ENCODE measurements at places on chromosomes 11 and 22.

GRCh38 chr11:4181782-4182721 is 87.5 kb downstream of the RRM1 start:
- no peak for DNase-seq

GRCh38 chr11:125164422-125165110 is at the start of gene PKNOX2:
TSS of gene PKNOX2 (plus strand) at chr11:125164751. CDS start at chr11:125351306, 186,555 bp downstream.
- DNase-seq = peak; percentile 66

- peak; percentile 10 for DNase-seq
Measured at GRCh38 chr11:9385327-9385899, 961 bp downstream of the IPO7 start.

DNA sequence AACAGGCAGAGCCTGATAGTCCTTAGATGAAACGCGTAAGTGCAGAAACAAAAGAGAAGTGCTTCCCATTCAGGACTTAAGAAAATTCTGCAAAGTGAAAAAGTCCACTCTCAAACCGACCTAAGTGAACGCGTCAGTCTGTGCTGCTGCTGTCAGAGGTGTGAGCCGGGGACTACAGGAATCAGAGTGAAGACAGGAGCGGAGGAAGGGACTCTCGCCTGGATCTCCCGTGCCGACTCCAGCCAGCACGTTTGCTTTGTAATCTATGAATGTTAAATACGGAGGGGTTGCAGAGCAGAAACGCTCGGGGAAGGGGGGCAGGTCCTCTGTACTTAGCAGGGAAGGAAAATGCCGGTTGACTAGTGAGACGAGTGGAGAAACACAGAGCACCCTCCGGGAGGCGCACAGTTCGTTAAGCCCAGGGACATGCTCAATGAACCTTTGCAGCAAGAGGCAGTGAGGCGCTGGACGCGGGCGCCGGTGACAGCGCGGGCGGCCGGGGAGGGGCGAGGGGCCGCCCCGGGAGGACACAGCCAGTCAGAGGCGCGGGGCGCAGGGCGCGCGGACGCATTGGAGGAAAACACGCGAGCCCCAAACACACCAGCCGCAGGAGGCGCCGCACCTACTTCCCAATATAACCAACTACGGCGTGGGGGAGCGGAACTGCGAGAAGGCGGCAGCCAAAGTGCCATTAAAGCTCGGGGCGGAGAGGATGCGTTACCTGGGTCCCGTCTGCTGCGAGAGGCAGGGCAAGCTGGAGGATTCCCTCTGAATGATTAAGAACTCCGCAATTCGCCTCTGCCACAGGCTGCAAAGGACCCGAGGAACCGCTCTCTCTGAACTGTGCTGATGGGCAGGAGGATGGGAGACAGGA is at the start of gene CNTN5:
Gene CNTN5 (plus strand): TSS at position 598 of the 874 bp plus-strand sequence.
- DNase-seq = peak; percentile 5

DNA sequence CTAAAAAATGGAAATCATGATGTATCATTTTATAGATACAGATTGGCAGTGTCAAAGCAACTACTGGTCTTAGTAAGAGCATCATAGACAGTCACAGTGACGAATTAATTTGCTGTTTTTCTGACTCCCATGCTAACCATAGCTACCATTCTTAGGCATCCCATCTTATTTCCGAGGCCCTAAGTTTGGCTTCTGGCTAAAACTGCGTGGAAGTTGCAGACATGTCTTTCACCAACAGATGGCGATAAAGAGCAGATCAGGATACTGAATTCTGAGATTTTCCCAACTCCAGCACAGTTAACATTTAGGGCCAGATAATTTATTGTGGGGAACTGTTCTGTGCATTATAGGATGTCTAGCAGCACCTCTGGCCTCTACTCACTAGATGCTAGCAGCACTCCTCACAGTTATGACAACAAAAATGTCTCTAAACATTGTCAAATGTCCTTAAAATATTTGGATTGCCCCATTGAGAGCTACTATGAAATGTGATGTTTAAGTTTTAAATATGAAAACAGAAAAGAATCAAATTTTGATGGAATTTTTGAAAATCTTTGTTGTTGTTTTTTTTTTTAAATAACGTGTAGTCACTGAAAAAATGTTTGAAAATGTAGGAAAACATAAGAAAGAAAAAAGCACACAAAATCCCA is 16.3 kb downstream of the OR2AG2 start:
- peak; percentile 24 for DNase-seq
